ENCODE measurements at places on chromosomes 11 and 22.

GRCh38 chr11:114321621-114322257 lies 25.5 kb downstream of the NNMT start:
- DNase-seq: no peak

- no peak for DNase-seq
These were observed 27.2 kb upstream of the GAB4 start for GRCh38 chr22:17035246-17035645.

GRCh38 chr11:122668562-122669090 lies 13.1 kb downstream of the UBASH3B start:
- DNase-seq: no peak

DNA sequence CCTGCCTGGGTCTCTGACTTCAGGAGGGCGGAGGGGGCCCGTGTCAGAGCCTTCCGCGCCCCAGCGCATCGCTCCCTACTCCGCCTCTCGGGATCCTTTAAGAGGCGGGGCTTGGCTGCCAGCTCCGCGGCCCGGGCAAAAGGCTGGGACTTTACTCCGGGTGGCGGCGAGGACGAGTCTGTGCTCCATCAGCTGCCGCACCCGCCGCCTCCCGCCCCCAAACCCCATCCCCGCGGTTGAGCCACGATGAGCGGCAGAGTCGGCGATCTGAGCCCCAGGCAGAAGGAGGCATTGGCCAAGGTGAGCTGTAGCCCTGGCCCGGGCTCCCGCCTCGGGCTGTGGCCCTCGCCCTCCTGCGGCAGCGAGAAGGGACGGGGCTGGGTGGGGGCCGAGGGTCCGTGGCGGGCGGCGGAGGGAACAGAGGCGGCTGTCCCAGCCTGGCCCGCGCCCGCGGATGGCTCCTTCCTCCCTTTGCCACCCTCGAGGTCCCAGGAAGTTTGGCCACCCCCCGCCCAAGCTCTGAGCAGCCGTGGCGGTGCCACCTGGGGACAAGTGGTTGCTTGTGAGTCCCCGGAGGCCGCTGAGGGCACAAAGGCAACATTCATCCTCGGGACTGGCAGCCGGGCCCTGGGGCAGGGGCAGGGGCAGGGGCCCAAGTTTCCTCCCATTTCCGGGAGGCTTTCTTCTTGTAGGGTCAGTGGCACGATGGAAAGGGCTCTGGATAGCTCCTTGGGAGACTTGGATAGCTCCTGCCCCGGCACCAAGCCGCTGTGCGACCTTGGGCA lies at the start of gene SEC14L2:
TSS of gene SEC14L2 (plus strand) at position 148 of the 785 bp plus-strand sequence. CDS start at position 247, 99 bp downstream.
- no peak for DNase-seq
